Ammon's horn (tissue), 1 donor: ENCODE measurements at places on chromosomes 6 and 20.

DNA sequence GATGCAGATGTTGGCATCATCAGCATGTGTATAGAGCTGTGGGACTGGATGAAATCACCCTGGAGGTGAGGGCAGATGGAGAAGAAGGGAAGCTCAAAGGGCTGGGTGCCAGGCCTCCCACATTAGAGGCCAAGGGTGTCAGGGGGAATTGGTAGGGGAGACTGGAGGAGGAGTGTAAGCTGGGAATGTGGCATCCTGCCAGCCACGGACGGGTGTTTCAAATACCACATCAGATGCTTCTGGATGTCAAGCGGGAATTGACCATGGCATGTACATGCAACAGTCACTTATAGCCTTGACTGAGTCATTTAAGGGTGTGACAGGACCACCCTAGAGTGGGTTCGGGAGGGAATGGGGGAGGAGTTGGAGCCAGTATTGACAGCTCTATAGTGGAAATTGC, 9.6 kb downstream of the ERGIC3 start:
- no peak for DNase-seq

DNA sequence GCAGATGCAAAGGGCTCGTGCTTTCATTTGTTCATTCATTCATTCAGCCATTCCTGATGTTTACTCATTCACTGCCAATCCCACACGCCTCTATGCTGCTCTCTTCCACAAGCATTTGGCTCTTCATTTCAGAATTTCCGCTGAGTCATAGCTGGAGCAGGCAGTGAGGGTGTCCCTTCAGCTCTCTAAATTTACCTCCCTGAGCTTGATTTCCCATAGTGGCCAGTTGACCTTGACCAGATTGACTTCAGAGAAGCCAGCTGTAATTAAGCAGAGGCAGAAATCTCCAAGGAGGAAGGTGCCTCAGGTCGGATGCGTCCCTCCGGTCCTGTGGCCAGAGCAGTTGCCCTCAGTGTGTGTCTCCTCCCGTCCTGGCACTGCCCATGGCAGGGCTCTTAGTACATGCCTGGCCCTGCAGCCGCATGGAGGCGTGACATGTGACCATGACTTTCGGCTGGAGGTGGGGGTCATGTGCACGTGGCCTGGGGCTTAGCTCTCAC, 267.2 kb upstream of the ECI2 start:
- DNase-seq = peak; percentile 38

- no peak for DNase-seq
Measured at GRCh38 chr20:21453690-21454089, 56.4 kb upstream of the NKX2-4 start.

GRCh38 chr6:34095741-34096140, 50.1 kb downstream of the GRM4 start:
- no peak for DNase-seq

DNA sequence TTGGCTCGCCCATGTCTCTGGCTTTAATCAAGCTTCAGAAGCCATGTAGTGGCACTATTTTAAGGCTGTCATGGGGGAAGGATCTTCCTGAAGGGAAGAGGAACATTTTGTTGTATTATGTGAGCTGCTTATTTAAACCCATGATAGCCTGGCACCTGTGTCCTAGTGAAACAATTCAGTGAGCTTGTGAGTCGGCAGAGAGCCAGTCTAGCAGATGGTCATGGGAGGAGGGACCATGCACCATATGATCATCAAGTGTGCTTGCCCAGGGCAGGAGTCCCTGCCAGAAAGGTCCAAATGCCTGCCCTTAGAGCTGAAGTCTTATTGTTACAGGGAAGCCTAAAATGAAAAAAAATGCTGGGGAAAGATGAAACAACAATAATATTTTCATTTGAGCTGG, 132.9 kb downstream of the PRDM13 start:
- no peak for DNase-seq

GRCh38 chr20:51185277-51185676, 162.4 kb upstream of the KCNG1 start:
- DNase-seq = no peak

DNA sequence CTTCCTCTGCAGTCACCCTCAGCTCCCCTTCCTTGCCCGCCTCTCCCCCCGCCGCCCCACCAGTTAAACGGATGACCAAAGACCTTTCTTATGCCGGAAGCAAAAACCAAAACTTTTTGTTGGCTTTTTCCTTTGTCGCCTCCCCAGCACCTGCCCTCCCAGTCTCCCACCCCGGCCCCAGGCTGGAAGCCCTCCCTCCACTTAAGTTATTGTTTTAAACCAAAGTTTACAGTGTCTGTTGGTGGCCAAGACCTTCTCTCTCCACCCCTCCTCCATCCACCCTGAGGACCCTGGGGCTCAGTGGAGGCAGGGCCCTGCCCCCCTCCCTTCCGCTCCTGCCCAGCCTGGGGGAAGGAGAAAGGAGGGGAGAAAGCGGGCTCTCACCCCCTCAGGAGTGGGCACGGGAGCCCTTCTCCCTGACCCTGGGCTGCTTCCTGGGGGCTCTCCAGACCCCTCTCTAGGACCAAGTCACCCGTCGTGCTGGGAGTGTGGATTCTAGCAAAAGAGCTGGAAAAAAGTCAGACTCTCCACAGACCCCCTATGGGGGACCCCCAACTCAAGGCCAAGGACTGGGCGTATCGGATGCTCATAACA, 38.3 kb upstream of the MDFI start:
- DNase-seq = no peak

GRCh38 chr6:137951064-137951597, 84.1 kb downstream of the TNFAIP3 start:
- peak; percentile 34 for DNase-seq

- no peak for DNase-seq
Measured at GRCh38 chr6:10463040-10463439, 48.2 kb upstream of the TFAP2A start.
